T-helper 9 cell (primary cell): ENCODE measurements at places on chromosomes 3 and 15.

- no peak for DNase-seq
These were observed 22.1 kb upstream of the SLC28A1 start for GRCh38 chr15:84862214-84862975.

- no peak for DNase-seq
These were observed 83.1 kb downstream of the XXYLT1 start for GRCh38 chr3:195187609-195188425.

- no peak for DNase-seq
These were observed 102.9 kb upstream of the RAD18 start for GRCh38 chr3:9066141-9066540.

DNA sequence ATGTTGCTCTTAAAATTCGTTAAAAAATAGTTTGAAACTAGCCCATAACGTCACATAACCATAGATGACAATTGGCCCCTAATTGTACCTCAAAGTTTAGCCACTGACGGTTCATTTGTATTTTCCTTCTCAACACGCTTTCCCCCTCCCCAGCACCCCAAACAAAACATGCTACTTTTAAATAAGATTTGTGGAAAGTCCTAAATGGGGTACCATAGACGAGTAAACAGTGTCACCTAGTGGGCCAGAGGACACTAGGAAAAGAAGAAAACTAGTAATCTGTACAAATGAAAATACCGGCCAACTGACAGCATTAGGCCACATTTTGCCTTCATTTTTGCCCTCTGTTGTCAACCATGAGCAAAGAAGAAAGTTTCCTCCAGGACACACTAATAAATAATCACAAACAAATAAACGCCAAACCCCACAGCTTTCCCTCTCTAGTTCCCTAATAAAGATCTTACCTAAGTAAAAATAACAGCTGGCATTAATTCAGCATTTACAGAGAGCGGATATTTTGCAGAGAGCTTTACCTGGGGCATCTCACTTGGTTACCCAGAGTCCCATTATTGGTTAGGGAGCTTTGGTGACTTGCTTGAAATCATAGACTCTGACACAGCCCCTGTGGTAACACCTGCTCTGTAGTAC is 175.1 kb upstream of the ATP11B start:
- no peak for DNase-seq

- DNase-seq = no peak
These were observed 294.1 kb upstream of the UBE2E2 start for GRCh38 chr3:22908989-22909507.

DNA sequence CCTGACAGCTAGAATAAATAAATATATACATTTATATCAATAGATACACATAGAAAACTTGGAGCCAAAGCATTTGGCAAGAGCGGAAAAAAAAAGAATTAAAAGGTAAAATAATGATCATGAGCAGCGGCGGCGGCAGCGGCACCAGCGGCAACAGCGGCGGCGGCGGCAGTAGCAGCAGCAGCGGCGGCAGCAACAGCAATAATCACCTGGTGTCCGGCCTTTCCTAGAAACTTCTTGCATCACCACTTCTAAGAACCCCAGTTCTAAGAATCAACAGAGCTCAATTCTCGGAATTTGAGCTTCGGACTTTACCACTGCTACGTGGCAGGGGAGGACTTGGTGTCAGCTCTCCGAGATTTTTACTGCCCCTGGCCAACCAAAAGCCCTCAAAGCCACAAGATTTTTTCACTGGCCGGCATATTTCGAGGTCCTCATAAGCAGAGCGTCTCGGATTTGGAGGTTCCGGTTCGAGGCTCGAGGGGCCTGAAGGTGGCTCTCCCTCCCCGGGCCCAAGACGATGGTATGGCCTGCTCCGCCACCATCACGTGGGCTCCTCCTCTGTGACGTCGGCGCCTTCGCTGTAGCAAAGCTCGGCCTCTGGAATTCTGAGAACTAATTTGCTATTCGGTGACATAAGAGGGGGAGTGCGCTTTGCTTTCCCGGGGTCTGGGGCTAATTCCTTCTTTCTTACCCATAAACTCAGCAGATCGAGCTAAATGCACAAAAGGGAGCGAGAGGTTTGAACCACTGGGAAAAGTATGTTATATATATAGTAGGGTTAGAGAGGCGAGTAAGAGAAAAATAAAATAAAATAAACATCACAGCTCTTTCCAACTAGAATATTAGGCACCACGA is at the start of gene BCL6:
TSS of gene BCL6 (minus strand) at position 268 of the 858 bp plus-strand sequence. CDS start 11,775 bp downstream, outside the sequence.
- peak; percentile 74 for DNase-seq

- DNase-seq = no peak
These were observed 115.4 kb downstream of the NEK10 start for GRCh38 chr3:27253831-27254230.

GRCh38 chr15:36671017-36671416 is 91.6 kb downstream of the CDIN1 start:
- DNase-seq = no peak

GRCh38 chr15:101136381-101137268 is 115.2 kb downstream of the CHSY1 start:
- DNase-seq = no peak

- DNase-seq = no peak
These were observed 93.0 kb upstream of the C2CD4B start for GRCh38 chr15:62257996-62258521.

DNA sequence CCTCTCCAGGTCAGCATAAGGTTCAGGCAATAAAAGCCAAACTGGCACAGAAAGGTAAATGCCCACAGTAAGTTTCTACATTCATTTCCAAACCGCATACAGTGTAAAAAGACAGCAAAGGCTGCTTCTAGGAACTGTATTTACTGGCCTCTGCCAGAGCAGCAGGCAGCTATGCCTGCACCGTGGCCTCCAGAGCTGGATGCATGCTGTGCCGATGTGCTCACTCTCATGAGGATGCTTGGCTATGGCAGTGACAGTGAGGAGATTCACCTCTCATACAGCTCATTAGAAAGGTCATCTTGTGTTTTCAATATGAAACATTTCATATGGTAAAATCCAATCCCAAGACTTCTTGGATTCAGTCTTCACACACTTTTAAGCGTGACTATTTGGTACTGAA is 50.3 kb downstream of the UBP1 start:
- no peak for DNase-seq

- DNase-seq = no peak
These were observed 307.8 kb downstream of the GABRG3 start for GRCh38 chr15:27278761-27279160.

GRCh38 chr15:77839456-77839855 is 206.7 kb upstream of the LINGO1 start:
- no peak for DNase-seq

GRCh38 chr15:81888748-81889484 is 156.9 kb downstream of the MEX3B start:
- DNase-seq = no peak

- DNase-seq = no peak
These were observed 2.8 kb downstream of the CAV3 start for GRCh38 chr3:8736436-8736835.

DNA sequence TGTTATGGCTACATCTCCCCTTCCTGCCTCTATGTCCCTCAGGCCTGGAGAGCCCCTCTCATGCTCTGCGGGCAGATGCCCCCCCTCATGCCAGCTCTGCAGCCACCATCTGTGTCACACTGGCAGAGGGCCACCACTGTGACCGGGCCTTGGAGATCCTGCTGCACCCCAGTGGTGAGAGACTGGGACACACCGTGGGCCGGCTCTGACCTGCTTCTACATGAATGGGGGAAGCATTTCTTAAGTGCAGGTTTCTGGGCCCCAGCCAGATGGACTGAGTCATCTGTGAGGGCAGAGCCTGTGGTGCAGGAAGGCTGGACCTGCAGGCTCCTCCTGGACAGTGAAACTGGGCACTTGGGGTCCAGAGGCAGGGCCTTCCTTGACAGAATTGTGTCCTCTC is 4.8 kb downstream of the VWA5B2 start:
- no peak for DNase-seq

DNA sequence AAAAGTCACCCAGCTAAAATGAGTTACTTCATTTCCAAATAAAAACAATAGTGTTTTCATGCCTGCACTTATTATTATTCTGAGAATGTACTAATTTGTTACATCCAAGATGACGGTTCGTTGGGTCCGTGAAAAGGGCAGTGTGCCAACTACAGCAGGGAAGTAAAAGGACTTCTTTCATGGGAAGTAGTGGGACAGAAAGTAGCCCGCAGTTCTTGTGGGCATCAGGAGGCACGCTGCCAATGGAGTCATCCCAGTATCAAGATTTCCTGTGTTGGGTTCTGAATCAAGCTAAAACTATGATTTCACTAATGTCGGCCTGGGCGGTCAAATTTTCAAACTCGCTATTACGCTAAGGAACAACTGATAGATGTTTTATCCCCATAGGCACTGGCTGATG is 254.5 kb upstream of the SOX2 start:
- no peak for DNase-seq

DNA sequence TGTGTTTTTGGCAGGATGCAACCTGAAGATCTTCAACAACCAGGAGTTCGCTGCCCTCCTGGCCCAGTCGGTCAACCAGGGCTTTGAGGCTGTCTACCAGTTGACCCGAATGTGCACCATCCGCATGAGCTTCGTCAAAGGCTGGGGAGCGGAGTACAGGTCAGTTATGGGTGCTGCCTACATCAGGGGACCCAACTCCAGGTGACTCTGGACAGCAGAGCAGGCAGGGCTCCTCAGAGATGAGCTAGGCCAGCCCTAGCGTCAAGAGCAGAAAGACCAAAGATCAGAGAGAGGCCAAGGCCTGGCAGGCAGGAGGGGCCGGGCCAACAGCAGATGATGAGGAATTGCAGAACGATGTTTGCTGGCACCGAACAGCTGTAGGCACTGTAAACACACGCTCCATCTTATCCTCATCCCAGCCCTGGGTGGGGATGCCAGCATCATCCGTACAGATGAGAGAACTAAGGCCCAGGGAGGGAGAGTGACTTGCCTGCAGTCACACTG is 67.1 kb downstream of the AAGAB start:
- no peak for DNase-seq

DNA sequence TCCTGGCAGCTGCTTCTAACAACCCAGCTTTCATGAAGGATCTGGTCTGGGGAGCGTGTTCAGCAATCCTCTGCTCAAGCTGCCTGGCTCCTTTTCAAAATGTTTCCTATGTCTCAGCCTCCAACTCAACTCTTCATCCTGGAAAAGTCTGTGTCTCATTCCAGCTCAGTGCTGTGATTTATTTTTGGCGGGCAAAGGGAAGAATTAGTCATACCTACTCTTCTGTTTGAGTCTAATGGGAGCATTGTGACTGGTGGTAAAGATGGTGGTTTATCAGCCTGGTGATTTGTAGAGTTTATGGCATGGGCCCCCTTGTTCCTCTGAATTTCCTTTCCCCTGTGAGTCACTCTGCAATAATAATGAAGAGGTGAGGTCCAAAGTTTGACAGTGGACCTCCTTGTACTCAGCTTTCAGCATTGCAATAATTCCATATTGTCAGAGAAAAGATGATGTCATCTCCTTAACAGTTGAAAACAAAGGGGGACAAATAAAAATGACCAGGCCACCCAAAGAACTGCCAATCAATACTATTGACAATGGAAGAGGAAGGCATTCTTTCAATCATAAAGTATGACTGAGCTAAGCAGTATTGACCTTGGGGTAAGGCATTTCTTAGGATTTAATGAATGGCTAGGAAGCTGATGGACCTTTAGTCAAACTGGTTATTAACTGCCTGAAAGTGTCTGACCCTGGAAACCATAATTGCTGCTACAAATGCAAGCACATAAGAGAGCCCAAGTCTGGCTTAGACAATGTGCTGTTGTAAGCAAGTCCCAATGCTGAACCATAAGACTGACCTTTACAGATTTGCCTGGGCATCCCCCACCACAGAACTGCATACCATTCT is 204.7 kb upstream of the MCTP2 start:
- DNase-seq = no peak

DNA sequence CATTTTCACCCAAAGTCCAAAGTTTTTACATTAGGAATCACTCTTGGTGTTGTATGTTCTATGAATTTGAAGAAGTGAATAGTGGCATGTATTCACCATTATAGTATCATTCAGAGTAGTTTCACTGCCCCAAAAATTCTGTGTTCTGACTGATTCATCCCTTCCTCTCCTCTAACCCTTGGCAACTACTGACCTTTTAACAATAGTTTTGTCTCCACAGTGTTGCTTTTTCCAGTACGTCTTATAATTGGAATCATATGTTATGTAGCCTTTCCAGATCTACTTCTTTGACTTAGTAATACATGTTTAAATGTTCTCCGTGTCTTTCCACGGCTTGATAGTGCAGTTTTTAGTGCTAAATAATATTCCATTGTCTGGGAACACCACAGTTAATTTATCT is 379.0 kb upstream of the SGO1 start:
- DNase-seq = no peak

- DNase-seq = no peak
These were observed 5.6 kb downstream of the FOXL2 start for GRCh38 chr3:138941259-138941885.

GRCh38 chr15:89772932-89773583 is 3.1 kb upstream of the MESP2 start:
- DNase-seq = no peak

DNA sequence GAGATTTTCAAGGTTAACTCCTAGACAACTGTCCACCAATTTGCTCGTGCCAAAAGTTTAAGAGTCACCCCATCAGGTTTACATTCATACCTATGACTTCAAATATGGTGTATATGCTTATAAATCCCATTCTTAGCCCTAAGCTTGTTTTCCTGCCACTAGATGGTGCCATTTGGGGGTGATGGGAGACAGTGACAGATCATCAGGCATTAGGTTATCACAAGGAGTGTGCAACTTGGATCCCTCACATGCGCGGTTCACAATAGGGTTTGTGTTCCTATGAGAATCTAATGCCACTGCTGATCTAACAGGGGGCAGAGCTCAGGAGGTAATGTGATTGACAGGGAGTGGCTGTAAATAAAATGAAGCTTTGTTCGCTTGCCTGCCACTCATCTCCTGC is 182.7 kb downstream of the CNTN6 start:
- no peak for DNase-seq

DNA sequence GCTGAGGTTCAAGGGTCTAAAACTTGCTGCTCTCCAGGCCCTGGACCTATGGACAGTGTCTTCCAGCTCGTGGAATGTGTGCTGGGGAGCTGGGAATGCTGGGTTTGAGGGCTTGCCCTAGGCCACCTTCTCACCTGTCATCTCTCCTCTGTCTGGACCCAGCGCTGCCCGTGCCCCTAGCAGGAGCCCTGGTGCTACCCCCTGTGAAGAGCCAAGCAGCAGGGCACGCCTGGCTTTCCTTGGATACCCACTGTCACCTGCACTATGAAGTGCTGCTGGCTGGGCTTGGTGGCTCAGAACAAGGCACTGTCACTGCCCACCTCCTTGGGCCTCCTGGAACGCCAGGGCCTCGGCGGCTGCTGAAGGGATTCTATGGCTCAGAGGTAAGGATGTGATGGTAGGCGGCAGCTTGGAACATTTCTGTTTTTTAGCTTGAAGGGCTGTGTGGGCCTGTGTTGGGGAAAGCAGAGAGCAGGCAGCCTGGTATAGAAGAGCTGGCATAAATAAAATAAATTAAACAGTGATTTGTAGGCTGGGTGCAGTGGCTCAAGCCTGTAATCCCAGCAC is 5.1 kb downstream of the CHRD start:
- no peak for DNase-seq

GRCh38 chr3:192848371-192849233 is 69.1 kb downstream of the MB21D2 start:
- DNase-seq = no peak

GRCh38 chr3:25430287-25430934 is 2.3 kb downstream of the RARB start:
- DNase-seq = no peak
